ENCODE measurements at places on chromosomes 5 and 9.

DNA sequence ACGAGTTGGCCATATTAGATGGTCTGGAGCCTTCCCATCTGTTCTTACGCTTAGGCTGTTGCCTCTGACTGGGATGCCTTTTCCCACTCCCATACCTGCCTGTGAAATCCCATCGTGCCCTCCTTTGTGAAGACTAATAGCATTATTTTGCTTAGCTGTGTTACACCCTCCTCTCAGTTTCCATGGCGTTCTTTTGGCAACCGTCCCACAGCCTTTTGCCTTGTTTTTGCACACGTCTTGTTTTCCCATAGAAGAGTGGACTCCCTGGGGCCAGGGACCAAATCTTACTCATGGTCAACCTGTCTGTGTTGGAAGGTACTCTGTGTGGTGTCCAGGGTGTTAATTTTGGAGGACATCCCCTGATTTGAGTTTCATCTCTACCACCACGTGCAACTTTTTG is 242.1 kb downstream of the HSPA4 start:
- DNase-seq = no peak

DNA sequence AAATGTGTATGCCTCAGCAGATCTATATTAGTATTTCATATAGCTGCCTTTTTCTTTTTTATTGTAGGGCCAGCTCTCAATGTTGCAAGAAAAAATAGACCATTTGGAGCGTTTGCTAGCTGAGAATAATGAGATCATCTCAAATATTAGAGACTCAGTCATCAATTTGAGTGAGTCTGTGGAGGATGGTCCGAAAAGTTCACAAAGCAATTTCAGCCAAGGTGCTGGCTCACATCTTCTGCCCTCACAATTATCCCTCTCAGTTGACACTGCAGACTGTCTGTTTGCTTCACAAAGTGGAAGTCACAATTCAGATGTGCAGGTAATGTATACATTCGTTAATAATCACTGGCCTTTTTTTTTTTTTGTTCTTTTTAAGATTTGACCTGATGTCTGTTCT is 23.7 kb downstream of the MAN2A1 start:
- no peak for DNase-seq

DNA sequence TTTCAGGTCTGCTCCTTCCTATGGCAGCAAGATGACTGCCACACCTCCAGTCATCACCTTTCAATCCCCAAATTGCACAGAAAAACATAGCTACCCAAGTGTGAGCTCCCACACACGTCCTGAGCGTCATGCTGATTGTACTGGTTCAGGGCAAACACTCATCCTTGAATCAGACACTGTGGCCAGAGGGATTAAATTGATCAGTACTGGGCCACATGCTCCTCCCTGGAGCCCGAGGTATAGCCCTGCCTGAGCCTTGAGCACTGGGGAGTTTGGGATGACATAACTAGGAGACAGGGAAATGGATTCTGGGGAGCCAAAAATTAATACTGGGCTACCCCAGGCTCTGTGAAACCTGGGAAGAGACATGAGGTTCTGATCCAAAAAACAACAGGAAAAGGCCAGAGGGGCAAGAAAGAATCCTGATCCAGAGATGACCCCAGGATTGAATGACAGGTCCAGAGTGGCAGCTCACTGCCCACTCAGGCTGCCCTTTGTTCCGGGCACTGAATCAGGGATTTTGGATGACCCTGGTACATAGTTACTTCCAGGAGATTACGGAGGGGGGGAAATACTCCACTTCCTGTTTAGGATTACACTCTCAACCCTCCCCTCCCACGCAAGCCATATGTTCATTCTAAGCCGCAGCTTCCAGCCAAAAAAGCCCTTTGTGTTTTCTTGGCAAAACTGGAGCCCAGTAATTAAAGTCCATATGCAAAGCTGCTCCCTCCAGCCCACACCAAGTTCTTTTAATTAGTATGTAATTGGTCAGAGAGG is 141.6 kb upstream of the SPRY4 start:
- DNase-seq = no peak

- DNase-seq = no peak
Observed at GRCh38 chr9:4549751-4550295, 59.6 kb downstream of the SLC1A1 start.

DNA sequence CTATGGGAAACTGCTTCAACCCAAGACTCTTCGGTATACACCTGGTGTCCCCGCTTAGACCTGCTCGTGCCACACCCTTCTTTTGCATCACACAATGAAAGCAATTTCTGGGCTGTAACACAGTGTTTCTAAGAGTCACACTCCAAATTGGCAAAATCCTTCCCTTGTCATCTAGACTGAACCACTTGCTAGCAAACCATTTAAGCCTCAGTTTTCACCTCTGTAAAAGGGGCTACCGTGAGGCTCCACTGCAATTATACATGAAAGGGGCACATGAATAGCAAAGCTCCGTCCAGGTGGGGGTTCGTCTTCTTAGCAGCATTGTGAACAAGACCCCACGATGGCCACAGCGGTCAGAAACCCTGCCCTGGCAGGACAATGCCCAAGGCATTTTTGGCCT is 166.8 kb downstream of the PAX5 start:
- no peak for DNase-seq

- no peak for DNase-seq
Observed at GRCh38 chr9:79617395-79617794, 45.6 kb downstream of the TLE4 start.

Data from stimulated activated CD8-positive, alpha-beta memory T cell treated with anti-CD3 and anti-CD28 coated beads, Interleukin-2, amount 100 ng/mL, for 48 hours (primary cell).